ENCODE measurements at places on chromosomes 4 and X.
A peak's percentile ranks its signal among the peaks of the same experiment; 100 is the strongest.

GRCh38 chrX:147405764-147406163 lies 506.0 kb upstream of the FMR1 start:
- no peak for DNase-seq

GRCh38 chr4:18582841-18583240 lies 561.3 kb upstream of the LCORL start:
- DNase-seq: no peak

GRCh38 chr4:20592013-20592412 lies 108.2 kb upstream of the PACRGL start:
- DNase-seq: peak; percentile 26

DNA sequence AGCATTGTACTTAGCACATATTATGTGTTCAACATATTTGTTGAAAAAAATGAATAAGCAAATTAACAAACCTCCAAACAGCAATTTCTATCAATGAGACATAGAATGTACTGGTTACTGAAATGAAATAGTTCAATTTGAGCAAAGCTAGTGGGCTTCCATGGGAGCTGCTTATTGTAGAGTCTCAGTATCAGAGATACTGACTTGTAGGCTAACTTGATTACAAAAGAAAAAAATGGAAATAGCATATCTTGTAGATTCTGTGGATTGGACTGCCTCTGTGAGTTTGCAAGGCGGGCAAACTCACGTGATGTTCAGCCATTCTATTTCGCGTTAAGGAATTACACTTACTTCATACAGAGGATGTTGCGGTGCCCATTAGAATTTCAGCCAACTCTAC lies 222.1 kb upstream of the JADE1 start:
- no peak for DNase-seq

- DNase-seq: peak; percentile 14
Observed at GRCh38 chr4:113026556-113026955, 22.9 kb upstream of the ANK2 start.

- no peak for DNase-seq
Observed at GRCh38 chr4:151039733-151040132, 24.6 kb upstream of the LRBA start.

DNA sequence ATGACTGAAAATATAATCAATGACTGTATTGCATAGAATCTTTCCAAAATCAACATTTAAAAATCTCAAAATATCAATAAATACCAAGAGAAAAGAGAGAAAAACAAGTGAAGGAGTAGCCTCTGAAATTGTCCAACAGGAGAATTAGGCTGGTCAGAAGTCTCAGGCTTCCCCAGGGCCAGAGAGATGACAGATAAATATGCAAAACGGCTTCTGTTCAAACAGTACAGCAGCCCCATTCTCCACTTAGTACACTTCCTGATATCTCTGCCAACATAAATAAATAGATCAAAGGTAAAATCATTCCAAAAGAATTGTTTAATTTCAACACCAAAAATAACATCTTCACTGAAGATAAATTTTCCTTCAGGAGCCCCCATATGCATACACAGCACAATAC lies 204.7 kb upstream of the GABRA2 start:
- no peak for DNase-seq

- DNase-seq: no peak
Observed at GRCh38 chr4:113483131-113483530, 278.4 kb downstream of the CAMK2D start.

GRCh38 chrX:68666580-68666979 lies 19.1 kb downstream of the STARD8 start:
- no peak for DNase-seq

DNA sequence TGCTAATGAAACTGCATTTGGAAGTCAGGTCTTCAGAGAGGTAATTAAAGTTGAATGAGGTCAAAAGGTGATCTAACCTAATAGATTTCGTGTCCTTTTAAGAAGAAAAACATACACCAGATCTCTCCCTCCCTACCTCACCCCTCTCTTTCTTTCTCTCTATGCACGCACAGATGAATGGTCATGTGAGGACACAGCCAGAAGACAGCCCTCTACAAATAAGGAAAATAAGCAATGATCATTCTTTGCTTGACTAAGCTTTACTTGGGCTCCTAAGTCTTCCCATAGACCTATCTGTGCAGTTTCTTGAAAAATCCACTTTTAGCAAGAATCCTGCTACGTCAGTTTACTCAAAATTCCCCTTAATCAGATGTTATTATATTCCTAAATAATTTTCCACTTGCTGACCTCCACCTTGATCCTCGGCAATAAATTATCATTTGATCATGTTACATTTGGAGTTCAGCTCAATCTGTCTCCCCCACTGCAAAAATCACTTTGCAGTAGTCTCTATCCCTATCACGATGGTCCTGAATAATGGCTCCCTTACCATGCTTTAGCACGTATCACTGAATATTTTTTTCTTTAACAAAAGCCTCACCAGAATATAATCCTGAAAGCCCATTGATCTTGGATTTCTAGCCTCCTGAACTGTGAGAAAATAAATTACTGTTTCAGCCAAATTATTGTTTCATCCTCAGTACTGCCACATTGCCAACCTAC lies 527.3 kb downstream of the GABRG1 start:
- no peak for DNase-seq

- no peak for DNase-seq
Observed at GRCh38 chr4:99921174-99921573, 25.2 kb downstream of the DNAJB14 start.

DNA sequence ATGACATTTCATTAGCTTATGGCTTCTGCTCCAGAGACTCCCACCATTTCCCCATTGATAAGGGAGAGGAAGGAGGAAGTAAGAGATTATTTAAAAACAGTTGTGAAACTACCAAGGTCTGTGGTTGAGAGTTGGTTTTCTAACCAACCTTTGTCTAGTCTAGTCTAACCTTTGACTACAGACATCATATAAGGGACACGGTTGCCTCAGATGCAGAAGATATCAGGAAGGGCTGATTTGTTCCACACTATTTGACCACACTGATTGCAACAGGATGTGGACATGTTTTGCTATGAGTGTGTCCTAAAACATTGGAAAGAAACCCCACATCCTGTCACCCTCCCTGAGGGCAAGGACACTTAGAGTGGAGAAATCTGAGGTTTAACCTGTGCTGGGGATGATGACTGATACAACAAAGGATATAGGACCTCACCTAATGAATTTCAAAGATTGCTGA lies 53.0 kb downstream of the COQ2 start:
- DNase-seq: peak; percentile 38

DNA sequence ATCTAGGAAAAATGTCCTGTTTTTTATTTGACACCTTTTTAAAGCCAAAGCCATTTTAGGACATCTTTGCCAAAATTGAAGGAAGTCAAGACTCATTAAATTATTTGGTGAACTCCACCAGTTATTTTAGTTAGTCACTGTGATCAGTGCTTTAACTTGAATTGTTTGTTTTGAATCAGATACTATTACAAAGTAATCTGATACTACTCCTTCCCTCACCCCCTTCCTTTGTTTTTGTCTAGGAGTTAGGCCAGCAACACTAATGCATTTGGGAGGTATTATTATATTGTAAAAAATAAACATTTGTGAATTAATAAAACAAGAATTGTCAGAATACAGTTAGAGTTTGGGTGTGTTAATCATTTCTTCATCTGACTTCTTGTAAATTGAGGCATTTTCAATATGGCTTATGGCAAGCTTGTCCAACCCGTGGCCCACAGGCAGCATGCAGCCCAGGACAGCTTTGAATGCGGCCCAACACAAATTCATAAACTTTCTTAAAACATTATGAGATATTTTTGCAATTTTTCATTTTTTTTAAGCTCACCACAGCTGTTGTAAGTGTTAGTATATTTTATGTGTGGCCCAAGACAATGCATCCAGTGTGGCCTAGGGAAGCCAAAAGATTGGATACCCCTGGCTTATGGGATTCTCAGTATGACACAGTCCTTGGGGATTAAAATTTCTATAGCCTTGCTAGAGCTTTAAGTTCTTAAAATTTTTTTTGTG lies 182.2 kb downstream of the BMPR1B start:
- peak; percentile 21 for DNase-seq

GRCh38 chr4:184831153-184831552 lies 5.4 kb upstream of the ACSL1 start:
- DNase-seq: no peak

GRCh38 chr4:57665806-57666205 lies 555.6 kb upstream of the IGFBP7 start:
- DNase-seq: no peak

DNA sequence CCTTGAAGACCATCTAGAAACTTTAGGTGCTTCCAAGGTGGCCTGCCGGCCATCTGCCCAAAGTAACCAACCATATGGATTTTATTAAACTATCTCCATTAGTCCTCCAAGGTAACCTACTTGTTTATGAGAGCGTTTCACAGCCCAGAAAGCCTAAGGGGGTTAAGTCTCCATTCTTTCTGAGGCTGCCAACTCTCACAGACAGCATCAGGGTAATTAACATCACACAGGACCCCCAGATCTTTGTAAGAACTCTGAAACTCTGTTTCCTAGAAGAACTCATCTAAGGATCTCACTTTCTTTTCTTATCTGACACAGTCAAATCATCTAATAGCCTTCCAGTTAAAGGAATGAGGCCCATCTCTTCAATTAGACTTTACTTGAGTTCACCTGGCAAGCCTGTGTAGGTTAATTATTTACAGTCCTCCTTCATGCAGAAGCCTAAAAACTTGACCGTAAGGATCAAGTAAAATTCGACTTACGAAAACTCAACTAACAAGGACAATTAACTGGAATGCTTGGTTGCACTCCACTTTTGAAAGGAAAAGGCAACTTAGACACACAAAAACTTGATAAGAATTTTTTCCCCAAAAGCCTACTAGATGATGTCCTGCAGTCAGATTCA lies 252.5 kb downstream of the GRIA3 start:
- DNase-seq: no peak

DNA sequence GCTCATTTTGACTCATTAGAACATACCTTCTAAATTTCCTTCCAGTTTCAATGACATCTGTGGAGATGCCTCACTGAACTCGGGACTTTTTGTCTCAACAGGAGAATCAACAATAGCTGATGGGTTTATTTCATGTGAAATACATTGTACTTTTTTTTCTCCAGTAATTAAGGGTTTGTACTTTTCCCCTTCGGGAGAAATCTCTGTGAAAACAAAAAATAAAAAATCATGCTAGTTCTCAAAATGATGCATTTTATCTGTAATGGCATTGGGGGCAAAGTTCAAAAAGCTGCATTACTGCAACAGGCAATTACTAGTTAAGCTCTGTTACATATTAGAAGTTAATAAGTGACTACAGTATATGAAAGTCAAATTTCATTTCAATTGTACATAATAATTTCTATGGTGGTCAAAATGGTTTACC lies 167.3 kb upstream of the SH3RF1 start:
- DNase-seq: no peak

GRCh38 chr4:38621028-38621684 lies 42.8 kb upstream of the KLF3 start:
- DNase-seq: peak; percentile 97

DNA sequence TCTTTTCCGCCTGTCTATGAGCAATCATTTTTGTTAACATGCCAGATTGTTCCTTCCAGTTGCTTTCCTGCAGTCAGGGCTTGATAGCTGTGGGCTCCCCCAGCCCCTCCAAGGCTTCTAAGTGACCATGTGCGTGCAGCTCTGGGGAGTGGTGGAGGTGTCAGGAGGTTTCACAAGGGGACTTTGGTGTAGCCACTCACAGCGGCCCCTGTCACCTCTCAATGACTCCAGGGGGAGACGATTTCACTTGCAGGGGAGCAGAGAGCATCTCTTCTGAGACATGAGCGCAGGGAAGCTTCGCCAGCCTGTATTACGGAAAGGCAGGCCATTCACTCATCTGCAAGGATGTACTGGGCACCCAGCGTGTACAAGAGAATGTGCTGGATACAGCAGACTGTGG lies 3.1 kb upstream of the GPR78 start:
- no peak for DNase-seq

DNA sequence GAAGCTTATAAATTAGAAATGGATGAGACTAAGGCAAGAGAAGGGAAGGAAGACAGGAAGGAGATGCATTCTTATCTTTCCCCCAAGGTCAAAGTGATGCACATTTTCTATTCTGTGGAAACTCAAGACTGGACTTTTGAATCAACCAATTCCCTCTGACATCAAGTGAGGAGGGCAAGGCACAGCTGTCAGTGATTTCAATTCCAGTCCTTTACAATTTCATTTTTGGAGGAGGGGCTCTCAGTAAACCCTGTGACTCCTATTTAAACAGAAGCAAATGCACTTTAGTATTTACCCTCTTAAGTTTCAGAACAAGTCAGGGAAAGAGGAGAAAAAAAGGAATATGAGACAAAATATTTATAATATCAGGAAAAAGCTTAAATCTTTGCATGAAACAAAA lies 134.0 kb downstream of the MGST2 start:
- DNase-seq: no peak

- DNase-seq: no peak
Observed at GRCh38 chr4:104930298-104930697, 216.4 kb upstream of the TET2 start.

DNA sequence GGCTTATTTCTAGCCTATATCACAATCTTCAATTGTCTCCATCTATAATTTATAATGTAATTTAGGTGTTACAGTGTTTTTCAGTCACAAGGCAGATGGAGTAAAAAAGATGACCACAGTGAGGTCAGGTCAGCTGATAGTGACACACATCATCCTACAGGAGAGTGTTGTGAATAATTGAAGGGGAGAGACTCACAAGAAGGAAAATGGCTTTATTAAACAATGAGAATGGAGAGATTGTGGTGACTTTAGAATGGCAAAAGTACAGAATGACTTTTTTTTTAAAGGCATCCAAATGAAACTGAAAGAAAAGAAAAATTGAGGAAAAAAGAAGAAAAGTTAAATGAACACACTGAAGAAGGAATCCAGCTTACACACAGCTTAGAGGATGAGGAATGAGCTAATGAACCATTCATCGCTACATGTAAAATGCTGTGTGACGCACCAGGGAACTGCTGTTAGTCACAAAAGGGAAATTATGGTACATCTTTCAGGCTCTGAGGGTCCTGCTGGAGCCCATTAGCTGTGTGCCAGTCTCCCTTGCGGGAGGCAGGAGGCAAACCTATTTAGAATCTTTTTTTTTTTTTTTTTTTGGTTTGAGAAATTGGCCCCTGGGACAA lies 56.6 kb downstream of the SPRY1 start:
- peak; percentile 15 for DNase-seq

- DNase-seq: no peak
Observed at GRCh38 chr4:185307136-185307950, 88.4 kb downstream of the LRP2BP start.

DNA sequence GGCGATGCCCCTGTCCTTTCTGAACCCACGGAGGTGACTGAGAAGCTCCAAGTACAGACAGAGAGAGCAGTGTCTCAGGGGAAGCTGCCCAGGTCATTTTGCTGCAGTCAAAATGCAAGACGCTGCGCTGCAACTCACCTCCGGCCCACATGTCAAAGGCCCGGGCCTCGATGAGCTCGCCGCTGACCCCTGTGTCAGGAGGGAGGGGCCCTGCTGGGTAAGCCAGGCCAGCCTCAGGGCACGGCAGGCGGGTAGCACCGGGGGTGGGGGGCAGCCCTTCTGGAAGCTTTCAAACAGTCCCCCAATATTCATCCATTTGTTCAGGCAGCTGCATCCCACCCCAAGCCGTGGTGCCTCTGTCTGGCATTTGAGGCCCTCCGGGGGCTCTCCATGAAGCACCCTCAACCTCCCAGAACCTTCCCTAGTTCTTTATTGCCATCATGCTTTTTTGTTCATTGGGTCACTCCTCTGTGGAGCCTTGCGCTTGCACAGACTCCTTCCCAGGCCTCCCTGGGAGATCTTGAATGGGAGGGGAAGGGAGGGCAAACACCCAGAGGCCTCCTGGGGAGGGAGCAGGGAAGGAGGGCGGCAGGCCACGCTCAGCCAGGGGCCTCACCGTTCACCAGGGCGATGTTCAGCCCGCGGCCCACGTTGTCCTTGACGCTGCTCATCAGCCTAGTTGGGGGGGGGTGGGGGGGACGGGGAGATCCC lies 8.2 kb downstream of the FAM3A start:
- no peak for DNase-seq

- no peak for DNase-seq
Observed at GRCh38 chrX:28851871-28852270, 264.6 kb downstream of the IL1RAPL1 start.
